ENCODE measurements at places on chromosomes 6 and 20.

- no peak for DNase-seq
These were observed 10.0 kb upstream of the CDC5L start for GRCh38 chr6:44377484-44377883.

GRCh38 chr6:107154801-107155160, 39.5 kb upstream of the BEND3 start:
- no peak for DNase-seq

GRCh38 chr6:37827603-37828265, 8.2 kb downstream of the ZFAND3 start:
- DNase-seq: no peak

DNA sequence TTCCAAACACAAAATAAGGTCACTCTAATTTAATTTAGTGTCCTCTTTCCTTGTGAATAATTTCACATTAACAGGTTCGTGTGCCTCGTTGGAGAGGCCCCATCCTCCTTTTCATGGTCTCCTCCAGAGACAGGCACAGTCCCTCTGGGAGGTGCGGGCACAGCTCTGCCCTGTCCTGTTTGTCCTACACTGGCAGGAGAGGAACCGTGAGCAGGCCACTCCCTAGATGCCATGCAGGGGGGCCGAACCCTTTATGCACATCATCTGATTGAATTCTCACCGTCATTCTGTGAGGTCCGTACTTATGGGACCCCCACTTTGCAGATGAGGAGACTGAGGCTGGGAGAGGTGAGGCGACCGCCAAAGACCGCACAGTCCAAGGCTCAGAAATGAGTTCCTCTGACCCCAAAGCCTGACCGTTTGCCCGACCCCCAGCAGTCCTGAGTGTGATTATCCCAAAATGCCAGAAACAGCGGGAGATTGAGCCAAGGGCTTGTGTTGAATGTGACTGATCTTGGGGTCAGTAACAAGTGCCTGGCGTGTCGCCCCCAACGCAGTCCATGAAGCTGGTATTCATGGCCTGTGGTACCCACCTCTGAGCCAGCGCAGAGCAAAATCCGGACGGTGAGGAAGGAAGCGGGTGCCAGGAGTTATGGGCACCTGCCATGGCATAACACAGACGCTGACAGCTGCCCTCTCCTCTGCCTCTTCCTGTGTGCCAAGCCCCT, 43.5 kb downstream of the PMEPA1 start:
- DNase-seq: no peak

DNA sequence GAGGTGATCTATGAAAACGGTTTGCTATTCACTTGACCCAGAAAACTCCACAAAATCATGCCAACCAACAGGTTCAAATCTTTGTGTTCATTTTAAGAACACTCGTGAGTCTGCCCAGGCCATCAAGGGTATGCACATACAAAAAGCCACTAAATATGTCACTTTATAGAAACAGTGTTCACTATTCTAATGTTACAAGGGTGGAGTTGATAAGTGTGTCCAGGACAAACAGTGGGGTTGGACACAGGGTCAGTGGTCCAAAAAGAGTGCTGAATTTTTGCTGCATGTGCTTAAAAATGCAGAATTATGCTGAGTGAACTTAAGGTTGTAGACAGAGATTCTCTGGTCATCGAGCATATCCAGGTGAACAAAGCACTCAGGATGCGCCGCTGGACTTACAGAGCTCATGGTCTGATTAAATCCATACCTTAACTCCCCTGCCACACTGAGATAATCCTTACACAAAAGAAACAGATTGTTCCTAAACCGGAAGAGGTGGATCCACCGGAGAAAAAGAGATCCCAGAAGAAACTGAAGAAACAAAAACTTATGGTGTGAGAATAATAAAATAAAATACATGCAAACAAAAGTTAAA, 23.5 kb downstream of the KIAA0408 start:
- no peak for DNase-seq

- no peak for DNase-seq
These were observed 48.2 kb upstream of the F13A1 start for GRCh38 chr6:6368684-6369052.

DNA sequence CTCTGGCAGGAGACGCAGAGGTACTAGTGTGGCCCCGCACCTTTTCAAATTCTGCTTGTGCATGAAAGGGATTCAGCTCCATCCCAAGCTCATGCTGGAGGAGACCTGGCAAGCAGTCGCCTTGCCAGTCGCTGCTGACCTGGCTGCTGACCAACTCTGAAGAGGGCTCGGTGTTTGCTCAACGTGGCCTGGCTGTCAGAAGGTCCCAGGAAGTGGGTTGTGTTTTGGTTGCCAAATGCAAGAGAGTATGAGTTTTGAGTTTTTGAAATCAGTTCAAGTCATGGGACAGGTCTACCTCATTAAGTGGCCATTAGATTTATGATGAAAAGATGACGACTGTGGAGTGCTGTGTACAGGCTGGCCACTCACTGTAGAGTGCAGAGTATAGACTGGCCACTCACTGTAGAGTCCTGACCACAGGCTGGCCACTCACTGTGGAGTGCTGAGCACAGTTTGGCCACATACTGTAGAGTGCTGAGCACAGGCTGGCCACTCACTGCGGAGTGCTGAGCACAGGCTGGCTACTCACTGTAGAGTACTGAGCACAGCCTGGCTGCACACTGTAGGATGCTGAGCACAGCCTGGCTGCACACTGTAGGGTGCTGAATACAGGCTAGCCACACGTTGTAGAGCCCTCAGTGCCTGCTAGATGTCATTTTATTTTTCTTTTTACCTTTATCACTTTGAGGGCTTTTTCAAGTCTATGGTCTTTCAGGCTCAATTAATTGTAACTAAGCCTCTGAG, 193.9 kb downstream of the ZNF217 start:
- DNase-seq: no peak

GRCh38 chr6:37845026-37845911, 25.7 kb downstream of the ZFAND3 start:
- DNase-seq: no peak

All from AG08395 (cell line).